ENCODE measurements at places on chromosomes 1 and 21.

GRCh38 chr1:37723390-37724078 is 31.2 kb downstream of the CDCA8 start:
- DNase-seq, result no peak
- no peaks in the 10 kb centered on the region for H3K36me3 ChIP-seq
- H3K27ac ChIP-seq, result no peak overlapping the region
- H3K4me3 ChIP-seq, result no peak overlapping the region
- peaks cover 42% of the 10 kb centered on the region for H3K27me3 ChIP-seq

GRCh38 chr1:210405316-210405715 is 76.6 kb downstream of the HHAT start:
- no peak overlapping the region for H3K27ac ChIP-seq
- no peaks in the 10 kb centered on the region for H3K4me1 ChIP-seq
- peaks cover 6% of the 10 kb centered on the region for H3K36me3 ChIP-seq
- DNase-seq, result no peak
- no peak overlapping the region for H3K4me3 ChIP-seq
- no peaks in the 10 kb centered on the region for H3K27me3 ChIP-seq

DNA sequence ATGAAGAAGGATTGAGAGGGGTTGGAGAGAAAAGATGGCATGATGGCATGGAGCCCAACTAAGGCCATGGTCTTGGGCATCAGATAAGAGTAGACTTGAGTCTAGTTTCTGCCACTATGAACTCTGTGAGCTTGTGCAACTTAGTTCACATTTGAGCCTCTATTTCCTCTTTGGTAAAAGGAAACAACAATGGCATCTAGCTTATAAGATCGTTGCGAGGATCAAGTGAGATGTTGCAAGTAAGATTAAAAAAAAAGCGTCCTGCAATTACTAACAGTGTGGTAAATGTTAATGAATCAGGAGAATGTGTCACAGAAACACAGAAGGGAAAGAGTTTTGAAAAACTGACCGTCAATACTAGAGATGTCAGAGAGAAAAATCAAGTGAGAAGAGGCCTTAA is 202.9 kb upstream of the FGGY start:
- H3K4me1 ChIP-seq, result peaks cover 12% of the 10 kb centered on the region
- H3K27me3 ChIP-seq, result no peaks in the 10 kb centered on the region
- no peaks in the 10 kb centered on the region for H3K36me3 ChIP-seq

DNA sequence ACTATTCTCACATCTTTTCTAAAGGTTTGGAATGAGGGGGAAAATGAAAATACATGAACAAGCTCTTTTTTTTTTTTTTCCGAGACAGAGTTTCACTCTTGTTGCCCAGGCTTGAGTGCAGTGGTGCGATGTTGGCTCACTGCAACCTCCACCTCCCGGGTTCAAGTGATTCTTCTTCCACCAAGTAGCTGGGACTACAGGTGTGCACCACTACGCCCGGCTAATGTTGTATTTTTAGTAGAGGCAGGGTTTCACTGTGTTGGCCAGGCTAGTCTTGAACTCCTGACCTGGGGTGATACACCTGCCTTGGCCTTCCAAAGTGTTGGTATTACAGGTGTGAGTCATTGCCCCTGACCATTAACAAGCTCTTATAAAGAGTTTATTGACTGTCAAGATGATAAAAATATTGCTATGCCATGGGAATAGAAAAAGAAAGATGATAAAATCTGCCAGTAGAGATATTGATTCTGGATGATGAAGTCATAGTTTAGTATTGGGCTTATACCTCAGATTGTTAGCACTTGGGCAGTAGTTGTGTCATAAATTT is 36.6 kb downstream of the INKA2 start:
- H3K4me3 ChIP-seq, result no peak overlapping the region
- H3K27me3 ChIP-seq, result no peaks in the 10 kb centered on the region
- H3K27ac ChIP-seq, result no peak overlapping the region
- peaks cover 22% of the 10 kb centered on the region for H3K36me3 ChIP-seq

- no peak overlapping the region for H3K4me3 ChIP-seq
- no peaks in the 10 kb centered on the region for H3K4me1 ChIP-seq
- H3K36me3 ChIP-seq, result no peaks in the 10 kb centered on the region
- H3K27ac ChIP-seq, result no peak overlapping the region
- DNase-seq, result no peak
Observed at GRCh38 chr1:84669831-84670230, 20.4 kb downstream of the SSX2IP start.

- DNase-seq, result no peak
- no peak overlapping the region for H3K4me3 ChIP-seq
- H3K36me3 ChIP-seq, result peaks cover 8% of the 10 kb centered on the region
- no peaks in the 10 kb centered on the region for H3K4me1 ChIP-seq
- peak overlapping the region; percentile 83 for H3K27ac ChIP-seq
Observed at GRCh38 chr1:1198423-1199140, 7.8 kb downstream of the TNFRSF18 start.

DNA sequence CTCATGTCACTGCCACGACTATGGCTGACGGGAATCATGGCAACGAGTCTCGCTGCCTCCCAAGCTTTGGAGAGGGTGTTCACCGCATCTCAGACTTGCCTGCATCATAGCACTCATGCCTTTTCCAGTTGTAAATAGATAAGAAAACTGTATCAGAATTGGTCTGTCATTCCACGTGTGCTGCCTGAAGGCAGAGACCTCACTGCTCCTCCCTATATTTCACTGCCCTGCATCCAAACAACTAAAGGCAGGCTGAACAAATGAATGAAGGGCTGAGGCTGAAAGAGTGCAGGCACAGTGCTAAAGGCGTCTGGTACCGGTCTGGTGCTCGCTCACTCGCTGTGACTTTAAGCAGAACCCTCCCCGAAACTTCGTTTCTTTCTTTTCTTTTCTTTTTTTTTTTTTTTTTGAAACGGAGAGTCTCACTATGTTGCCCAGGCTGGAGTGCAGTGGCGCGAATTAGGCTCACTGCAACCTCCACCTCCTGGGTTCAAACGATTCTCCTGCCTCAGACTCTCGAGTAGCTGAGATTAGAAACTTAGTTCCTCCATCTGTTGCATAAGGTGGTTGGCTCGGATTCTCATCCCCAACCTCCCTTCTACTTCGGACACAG is 542 bp downstream of the EIF2B3 start:
- peak overlapping the region; percentile 93 for H3K4me3 ChIP-seq
- no peaks in the 10 kb centered on the region for H3K27me3 ChIP-seq
- peaks cover 13% of the 10 kb centered on the region for H3K4me1 ChIP-seq
- DNase-seq, result no peak
- no peaks in the 10 kb centered on the region for H3K36me3 ChIP-seq
- no peak overlapping the region for H3K27ac ChIP-seq

GRCh38 chr21:33270986-33271385 is 4.8 kb downstream of the IL10RB start:
- no peak for DNase-seq
- peaks cover 49% of the 10 kb centered on the region for H3K4me1 ChIP-seq
- H3K36me3 ChIP-seq, result no peaks in the 10 kb centered on the region
- H3K27me3 ChIP-seq, result no peaks in the 10 kb centered on the region

DNA sequence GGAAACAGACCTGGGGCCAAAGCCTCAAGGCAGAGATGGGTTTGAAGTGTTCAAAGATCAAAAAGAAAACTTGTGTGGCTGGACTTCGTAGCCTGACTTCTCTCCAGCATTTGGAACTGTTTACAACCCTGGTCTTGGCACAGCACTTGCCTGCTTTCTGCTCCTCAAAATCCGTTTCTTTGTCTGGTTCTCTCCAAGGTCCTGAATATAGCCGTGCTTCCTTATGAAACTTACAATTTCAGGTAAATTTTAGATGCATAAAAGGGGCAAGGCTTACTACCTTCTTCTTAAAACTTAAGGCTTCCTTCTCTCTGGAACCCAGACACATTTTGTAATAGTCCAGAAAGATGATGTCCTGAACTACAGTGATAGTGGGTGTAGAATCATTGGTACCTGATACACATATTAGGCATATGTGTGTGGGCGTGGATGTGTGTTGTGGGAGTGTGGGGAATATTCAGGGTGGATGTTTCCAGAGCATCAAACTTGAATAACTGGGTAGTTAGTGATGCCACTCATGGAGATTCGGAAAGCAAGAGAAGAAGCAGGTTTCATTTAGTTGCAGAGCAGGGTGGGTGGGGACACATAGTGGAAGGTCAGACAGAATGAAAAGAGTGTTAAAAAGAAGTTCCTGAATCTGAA is 26.4 kb upstream of the FAM78B start:
- H3K4me1 ChIP-seq, result no peaks in the 10 kb centered on the region

- no peak overlapping the region for H3K4me3 ChIP-seq
- DNase-seq, result no peak
- H3K27ac ChIP-seq, result no peak overlapping the region
Observed at GRCh38 chr1:224080115-224080774, 33.7 kb upstream of the FBXO28 start.

DNA sequence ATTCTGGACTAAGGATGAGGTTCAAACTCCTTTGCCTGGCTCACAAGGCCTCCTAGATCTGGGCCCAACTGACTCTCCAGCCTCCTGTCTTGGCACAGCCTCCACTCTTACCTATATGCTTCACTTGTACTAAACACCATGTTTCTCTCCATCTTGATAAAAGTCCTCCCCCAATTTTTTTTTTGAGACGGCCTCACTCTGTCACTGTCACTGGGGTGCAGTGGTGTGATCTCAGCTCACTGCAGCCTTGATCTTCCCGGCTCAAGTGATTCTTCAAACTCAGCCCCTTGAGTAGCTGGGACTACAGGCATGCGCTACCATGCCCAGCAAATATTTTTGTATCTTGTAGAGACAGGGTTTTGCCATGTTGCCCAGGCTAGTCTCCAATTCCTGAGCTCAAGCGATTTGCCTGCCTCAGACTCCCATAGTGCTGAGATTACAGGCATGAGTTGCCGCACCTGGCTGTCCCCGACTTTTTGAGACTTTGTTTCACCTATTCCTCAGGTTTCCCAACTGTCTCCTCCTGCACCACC is 39.7 kb downstream of the CD34 start:
- H3K27ac ChIP-seq, result peak overlapping the region; percentile 88

- H3K27me3 ChIP-seq, result no peaks in the 10 kb centered on the region
- no peaks in the 10 kb centered on the region for H3K36me3 ChIP-seq
- H3K4me3 ChIP-seq, result no peak overlapping the region
- H3K4me1 ChIP-seq, result no peaks in the 10 kb centered on the region
- no peak overlapping the region for H3K27ac ChIP-seq
Observed at GRCh38 chr1:73978964-73979363, 219.0 kb downstream of the LRRIQ3 start.

DNA sequence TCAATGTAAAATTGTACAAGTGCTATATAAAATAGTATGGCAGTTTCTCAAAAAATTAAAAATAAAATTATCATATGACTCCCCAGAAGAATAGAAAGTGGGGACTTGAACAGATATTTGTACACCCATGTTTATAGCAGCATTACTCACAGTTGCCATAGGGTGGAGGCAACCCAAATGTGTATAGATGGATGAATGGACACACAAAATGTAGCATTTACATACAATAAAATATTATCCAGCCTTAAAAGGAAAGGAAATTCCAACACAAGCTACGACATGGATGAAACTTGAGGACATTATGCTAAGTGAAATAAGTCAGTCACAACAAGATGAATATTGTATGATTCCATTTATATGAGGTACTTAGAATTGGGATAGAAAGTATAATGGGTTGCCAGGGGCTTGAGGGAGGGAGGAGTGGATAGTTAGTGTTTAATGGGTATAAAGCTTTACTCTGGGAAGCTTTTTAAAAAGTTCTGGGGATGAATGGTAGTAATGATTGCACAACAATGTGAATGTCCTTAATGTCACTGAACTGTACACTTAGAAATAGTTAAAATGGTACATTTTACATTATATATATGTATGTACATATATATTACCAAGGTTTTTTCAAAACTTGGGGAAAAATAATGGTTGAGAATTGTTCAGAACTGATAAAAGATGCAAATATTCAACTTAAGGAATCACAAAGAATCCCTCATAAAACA is 53.0 kb upstream of the ADORA3 start:
- H3K27me3 ChIP-seq, result no peaks in the 10 kb centered on the region
- no peaks in the 10 kb centered on the region for H3K4me1 ChIP-seq
- H3K4me3 ChIP-seq, result no peak overlapping the region
- no peak overlapping the region for H3K27ac ChIP-seq

DNA sequence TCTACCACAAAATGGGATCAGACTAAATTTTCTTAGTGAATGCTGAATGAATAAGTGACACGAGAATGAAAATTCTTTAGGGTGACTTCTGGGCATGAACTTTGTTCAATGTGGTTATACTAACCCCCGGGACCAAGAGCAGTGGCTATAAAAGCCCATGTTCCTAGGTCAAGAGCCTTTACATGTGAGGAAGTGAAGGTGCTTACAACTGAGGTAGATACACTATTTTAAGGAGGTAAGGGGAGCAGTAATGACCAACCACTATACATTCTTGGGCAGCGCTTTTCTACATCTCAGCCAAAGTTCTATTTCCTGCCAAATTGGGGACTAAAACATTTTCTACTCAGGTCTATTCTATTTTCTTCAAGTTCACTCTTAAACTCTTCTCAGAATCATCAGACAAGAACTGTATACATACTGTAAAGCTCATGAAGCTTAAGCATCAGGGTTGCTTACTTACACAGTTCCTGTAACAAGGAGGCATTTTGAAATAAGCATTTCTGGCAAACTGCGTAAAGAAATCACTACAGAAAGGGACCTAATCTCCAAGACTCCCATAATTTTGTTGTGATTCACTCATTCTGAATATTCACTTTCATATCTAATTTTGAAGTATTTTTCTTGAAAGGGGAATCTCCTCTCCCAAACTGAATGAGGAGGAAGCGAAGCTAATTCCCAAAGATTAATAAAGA is 8.5 kb upstream of the ARHGAP29 start:
- H3K27ac ChIP-seq, result no peak overlapping the region
- peaks cover 14% of the 10 kb centered on the region for H3K4me1 ChIP-seq
- H3K4me3 ChIP-seq, result no peak overlapping the region
- DNase-seq, result no peak

DNA sequence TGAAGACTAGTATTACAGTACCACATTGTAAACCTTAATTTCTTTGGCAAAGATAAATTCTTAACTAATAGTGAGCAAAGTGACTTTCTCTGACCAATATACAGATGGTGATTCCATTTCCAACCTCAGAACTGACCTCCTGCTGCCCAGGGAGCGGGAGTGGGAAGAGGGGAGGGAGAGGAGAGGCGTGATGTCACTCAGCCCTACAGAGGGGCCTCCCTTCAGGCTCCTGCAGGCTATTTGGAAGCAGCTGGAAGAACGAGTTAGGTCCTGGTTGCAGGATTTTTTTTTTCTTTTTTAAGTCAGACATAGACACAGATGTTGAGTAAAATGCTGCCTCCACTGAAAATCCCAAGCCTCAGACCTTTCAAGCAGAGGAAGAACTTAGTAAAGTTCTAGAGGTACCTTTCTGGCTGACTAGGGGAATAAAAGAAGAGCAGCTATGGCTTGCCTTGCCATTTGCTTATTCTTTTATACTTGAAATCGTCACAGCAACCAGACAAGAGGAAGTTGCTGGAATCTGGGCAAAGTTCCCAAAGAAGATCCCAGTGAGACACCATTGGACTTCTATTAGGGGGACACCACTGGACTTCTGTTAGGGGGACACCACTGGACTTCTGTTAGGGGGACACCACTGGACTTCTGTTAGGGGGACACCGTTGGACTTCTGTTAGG is 54.5 kb downstream of the EXO1 start:
- H3K36me3 ChIP-seq, result no peaks in the 10 kb centered on the region
- peaks cover 16% of the 10 kb centered on the region for H3K4me1 ChIP-seq
- no peak overlapping the region for H3K4me3 ChIP-seq
- H3K27ac ChIP-seq, result no peak overlapping the region
- H3K27me3 ChIP-seq, result no peaks in the 10 kb centered on the region
